ENCODE measurements at places on chromosomes 1 and 21. TPM values are rescaled to one million over a fixed set of nuclear protein-coding genes. Genes with fewer than 3 reads are reported as not detected.

Gene KISS1
- not detected for total RNA-seq

Gene NBPF4
- total RNA-seq: not detected

Gene YTHDF2
- 40.4 TPM for total RNA-seq

Gene WNT2B
- 6.3 TPM for total RNA-seq

Gene ATP13A2
- total RNA-seq: 24.8 TPM
